ENCODE measurements at places on chromosomes 5 and 9.

- DNase-seq, result no peak
Measured at GRCh38 chr5:131496400-131496713, 138.7 kb downstream of the RAPGEF6 start.

DNA sequence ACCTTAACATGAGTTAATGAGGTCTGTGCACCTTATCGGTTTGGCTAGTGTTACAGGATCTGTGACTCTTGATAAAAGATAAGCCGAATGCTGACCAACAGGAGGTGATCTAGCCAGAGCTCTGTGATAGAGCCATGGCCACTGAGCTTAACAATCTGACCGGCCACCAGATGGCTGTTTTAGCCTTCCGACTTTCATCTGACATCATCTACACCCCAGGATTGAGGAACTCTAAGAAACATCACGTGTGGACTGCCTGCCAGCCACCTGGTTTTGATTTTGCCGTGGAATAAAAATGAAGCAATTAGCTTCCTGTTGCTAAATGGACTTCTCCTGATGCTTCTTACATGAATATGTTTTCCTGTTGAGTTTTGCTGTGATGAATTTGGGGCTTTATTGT is 281.3 kb downstream of the CEMIP2 start:
- DNase-seq, result no peak

GRCh38 chr5:180909782-180910181 is 10.8 kb downstream of the BTNL8 start:
- no peak for DNase-seq

- DNase-seq, result no peak
Measured at GRCh38 chr5:159891371-159891770, 24.9 kb upstream of the ADRA1B start.

DNA sequence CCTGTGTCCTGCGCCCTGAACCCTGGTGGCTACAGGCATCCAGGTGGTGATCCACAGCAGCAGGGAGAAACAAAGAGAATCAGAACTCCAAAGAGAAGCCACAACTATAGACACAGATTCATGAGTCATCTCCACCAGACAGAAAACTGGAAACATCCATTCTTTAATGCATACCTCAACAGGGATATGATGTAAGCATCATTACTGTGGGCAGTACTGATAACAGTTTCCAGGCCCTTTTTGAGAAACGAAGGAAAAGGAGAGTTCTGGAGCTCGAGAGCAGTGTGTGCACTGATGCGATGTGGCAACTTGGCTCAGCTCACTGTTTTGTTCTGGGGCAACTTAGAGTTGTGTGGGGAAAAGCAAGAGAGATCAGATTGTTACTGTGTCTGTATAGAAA is 215.6 kb upstream of the ADAMTS16 start:
- no peak for DNase-seq

GRCh38 chr9:77944556-77945243 is 86.9 kb downstream of the GNAQ start:
- DNase-seq, result no peak

- no peak for DNase-seq
Measured at GRCh38 chr5:93890657-93891056, 149.3 kb upstream of the POU5F2 start.

DNA sequence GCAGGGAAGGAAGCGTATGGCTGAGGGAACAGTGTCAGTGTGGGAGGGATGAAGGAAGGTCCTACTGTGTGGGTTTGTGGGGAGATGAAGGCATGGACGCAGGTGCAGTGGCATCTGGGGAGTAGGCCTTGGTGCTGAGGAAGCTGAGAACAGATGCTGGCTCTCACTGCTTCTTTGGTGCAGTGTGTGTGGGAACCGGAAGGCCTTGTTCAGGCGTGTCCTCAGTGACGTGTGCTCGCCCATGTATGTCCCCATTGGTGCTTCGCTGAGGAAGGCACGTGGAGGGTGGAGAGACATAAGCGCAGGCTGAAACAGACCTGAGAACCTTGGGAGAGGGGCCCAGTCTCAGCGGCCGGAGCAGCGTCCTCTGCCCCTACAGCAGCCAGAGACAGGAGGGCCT is 18.7 kb downstream of the ADAMTS13 start:
- DNase-seq, result no peak

GRCh38 chr9:16257604-16258003 is 612.9 kb downstream of the BNC2 start:
- DNase-seq, result no peak

DNA sequence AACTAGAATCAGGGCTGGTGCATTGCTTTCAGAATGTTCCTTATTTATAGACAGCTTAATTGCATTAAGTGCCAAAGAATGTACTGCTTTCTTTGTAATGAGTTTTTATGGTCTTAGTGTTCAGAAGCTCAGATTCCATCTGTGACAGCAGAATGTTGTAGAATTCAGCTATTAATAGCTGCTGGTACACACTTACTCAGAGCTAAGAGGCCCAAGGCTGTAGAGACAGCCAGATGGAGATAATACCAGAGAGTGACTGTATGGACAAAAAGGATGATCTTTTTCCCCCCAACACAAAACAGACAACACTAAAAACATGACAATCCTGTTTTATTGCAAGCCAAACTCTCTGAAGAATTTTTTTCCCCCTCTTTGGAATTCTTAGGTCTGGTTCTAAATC is 50.2 kb downstream of the PPP2R2B start:
- DNase-seq, result no peak

DNA sequence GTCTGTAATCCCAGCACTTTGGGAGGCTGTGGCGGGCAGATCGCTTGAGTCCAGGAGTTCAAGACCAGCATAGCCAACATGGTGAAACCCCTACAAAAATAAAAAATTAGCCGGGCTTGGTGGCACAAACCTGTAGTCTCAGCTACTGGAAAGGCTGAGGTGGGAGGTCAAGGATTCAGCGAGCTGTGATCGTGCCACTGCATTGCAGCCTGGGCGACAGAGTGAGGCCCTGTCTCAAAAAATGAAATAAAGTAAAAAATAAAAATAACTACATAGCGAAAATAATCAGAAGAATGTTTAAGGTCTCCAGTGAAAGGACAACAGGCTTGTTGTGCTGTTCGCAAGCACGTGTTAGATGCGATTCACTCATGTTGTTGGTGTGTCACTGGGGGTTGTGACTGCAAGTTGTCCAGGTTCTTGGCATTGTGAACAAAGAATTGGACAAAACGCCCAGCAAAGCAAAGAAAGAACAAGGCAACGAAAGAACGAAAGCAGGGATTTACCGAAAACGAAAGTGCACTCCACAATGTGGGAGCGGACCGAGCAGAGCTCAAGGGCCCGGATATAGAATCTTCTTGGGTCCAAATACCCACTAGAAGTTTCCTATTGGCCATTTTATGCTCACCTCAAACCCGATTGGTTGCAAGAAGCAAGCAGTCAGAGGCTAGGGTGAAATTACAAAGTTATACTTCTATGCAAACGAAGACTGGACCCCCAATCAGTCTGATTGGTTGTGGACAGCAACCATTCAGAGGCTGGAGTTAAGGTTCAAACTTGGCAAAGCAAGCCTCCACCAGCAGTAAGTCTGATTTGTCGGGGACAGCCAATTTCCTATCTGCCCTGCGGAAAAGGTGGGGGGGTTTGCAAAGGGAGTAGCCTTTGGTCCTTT is 844 bp upstream of the MCCC2 start:
- DNase-seq, result no peak

- DNase-seq, result no peak
Measured at GRCh38 chr5:139708877-139709581, 60.9 kb downstream of the CXXC5 start.

DNA sequence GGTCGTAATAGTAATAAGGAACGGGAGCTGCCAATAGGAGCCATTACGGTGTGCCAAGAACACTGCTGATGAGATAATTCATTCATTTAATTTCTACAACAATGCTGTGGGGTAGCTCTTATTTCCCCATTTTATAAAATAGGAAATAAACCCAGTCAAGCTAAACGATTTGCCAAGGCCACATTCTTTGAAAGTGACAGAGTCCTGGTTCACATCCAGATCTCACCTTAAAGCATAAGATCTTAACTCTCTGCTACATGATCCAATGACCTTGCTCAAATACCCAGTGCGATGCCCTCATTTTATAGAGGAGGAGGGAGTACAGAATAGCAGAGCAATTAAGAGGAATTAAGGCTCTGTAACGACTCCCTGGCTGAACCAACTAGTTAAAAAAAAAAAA is 5.0 kb downstream of the PDE6A start:
- DNase-seq, result no peak

DNA sequence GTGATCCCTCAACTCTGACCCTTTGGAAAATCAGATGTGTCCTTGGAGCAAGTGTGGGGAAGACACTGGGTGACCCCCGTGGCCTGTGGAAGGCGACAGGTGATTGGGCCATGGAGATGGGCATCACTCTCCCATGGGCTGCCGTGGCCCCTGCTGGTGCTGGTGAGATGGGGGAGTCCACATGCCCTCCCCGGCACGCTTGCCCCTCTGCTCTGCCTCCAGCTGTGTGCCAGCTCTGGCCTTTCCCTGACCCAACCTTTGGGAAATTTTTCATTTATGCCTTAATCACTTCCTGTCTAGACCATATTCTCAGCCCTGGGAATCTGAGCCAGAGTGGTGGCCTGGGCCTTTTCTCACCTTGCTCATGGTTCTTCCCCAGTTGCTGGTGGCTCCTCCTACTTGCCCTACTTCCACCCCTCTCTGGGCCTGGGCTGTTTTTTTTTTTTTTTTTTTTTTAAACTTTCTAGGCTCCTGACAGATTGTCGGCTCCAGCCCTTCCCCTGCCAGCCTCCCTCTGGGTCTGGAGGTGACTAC is 56.6 kb downstream of the RGS3 start:
- DNase-seq, result no peak

- DNase-seq, result no peak
Measured at GRCh38 chr5:64615895-64616294, 74.4 kb upstream of the SHISAL2B start.

DNA sequence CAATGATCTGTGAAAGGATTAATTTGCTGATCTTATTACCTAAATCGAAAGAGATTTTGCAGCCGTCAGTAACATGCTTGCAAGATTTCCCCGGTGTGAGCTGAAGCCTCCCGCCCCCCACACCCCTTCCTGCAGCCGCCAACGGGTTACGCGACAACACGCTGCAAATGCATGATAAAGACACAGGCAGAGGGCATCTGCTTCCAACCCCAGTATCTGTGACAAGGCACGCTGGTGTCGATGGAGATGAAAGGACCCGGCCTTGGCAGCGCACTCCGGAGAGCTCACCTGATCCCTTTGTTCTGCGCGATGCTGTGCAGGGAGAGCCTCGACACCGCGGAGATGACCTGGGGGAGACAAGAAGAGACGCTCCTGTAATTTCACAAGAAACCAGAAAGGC is 122.9 kb upstream of the SARDH start:
- no peak for DNase-seq

GRCh38 chr5:95895251-95895650 is 66.4 kb downstream of the ELL2 start:
- no peak for DNase-seq

- DNase-seq, result no peak
Measured at GRCh38 chr5:14101922-14102321, 41.2 kb upstream of the TRIO start.

GRCh38 chr5:21195145-21195544 is 1207.1 kb upstream of the CDH18 start:
- no peak for DNase-seq

GRCh38 chr5:43386960-43387362 is 25.2 kb downstream of the CCL28 start:
- DNase-seq, result no peak

DNA sequence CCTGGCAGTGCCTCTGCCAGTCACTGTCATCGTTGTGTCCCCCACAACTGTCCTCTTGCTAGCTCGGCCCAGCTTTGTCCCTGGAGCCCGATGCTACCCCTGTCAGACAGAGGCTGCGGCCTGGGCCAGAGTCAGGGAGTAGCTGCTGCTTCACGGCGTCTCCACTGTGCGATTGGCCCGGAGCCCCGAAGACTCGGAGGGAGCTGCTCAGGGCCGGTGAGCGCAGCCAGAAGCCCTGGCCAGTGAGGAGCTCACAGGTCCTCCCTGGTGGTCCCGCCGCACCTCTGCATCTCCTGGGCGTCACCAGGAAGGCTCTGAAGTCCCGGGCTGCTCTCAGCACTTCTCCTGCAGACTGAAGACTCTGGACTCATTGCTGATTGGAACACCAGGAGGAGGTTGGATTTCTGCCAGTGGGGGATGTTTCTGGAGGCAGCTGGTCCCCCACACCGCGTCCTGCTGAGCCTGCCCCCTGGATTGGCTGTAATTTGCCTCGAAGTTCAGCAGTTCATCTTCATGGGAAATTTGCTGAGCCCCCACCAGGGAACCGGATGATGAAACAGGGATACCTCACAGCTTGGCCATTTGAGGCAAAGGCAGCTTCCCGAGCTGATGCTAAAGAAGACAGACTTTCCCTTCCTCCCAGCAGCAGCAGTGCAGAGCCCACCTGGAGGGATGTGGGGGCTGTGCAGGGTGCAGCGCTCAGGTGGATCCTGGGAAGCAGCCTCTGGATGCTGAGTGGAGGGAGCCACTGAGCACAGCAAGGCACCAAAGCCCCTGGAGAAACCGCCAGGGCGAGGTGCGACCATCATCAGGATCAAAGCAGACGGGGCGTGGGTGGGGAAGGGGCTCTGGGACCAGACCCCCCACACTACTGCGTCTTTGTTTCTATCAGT is 45.6 kb downstream of the USP20 start:
- no peak for DNase-seq

DNA sequence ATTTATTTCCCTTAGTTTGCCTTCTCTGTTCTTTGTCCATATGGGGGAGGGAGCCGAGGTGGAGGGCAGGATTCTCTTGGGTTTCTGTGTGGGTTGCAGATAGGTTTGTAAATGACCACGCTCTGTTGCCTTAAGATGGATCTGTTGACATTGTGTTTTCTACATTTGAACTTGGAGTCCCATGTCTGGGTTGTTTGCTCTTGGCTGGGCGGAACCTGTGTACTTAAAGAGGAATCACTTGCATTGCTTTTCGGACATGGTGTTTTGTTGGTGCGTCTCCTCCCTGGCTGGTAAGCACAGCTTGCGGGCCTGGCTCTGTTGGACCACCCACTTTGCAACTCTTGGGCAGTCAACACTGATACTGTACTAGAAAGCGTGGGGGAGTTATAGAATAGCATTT is 45.9 kb downstream of the EHMT1 start:
- no peak for DNase-seq

DNA sequence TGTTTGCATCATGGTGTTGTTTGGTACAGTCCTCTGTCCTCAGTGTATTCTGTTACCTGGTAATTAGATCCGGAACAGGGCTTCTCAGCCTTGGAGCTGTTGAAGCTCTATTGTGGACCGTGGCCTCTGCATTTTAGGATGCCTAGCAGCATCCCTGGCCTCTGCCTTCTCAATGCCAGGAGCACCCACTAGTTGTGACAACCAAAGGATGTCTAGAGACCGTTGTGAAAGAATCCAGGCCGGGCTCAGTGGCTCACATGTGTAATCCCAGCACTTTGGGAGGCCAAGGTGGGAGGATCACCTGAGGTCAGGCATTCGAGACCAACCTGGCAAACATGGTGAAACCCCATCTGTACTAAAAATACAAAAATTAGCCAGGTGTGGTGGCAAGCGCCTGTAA is 159.6 kb downstream of the CACNA1B start:
- no peak for DNase-seq

GRCh38 chr9:98530806-98531386 is 177.8 kb downstream of the GABBR2 start:
- no peak for DNase-seq

- DNase-seq, result no peak
Measured at GRCh38 chr9:119003201-119003611, 366.0 kb downstream of the BRINP1 start.

Data from naive thymus-derived CD8-positive, alpha-beta T cell (primary cell).